ENCODE measurements at places on chromosomes 2 and 18.

DNA sequence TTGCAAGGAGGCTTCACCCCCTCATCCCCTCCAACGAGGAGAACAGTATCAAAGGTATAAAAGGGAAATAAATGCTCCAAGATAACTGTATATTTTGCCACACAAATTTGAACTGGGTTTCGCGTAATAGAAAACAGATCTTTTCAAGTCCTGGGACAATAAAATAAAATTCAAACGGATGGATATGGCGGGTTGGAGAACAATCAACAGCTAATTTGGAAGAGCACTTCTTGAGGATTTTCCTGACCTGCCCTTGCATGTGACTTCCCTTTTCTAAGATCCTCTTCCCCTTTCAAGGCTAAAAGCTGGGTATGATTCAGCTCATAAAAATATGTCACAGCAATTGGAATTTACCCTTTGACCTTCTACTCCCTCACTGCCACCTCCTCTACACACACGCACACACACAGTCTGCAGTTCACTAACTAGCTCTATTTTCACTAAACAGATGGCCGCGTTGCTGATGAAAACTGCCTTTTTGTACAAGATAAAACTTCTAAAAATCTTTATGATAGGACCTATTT is 386.9 kb downstream of the FIGN start:
- DNase-seq = no peak

- no peak for DNase-seq
These were observed 89.7 kb downstream of the TMEM247 start for GRCh38 chr2:46569061-46569560.

- peak; percentile 62 for DNase-seq
These were observed 22.2 kb upstream of the ITSN2 start for GRCh38 chr2:24382363-24383073.

DNA sequence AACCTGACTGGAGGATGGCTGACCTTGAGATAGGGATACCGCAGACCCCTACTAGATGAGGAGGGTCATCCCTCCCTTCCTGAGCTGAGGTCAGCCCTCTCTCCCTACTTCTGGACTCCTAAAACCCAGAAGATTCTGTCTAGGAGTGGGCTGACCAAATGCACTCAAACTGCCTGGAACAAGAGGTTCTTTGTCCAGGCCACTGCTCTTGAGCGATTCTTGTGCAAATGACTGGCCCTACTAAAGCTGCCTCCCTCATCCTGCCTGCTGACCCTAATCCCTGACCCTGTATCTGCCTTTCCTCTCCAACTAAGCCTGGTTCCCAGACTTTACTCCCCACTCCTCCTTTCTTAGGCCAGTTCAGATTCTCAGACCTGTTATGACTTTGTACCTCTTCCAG is 56.2 kb downstream of the EFR3B start:
- no peak for DNase-seq

- DNase-seq = no peak
These were observed 231.5 kb downstream of the LPIN1 start for GRCh38 chr2:11977766-11978524.

GRCh38 chr18:62847081-62847480 is 131.7 kb downstream of the PHLPP1 start:
- no peak for DNase-seq

- DNase-seq = no peak
These were observed 37.9 kb downstream of the DPYSL5 start for GRCh38 chr2:26885651-26886329.

DNA sequence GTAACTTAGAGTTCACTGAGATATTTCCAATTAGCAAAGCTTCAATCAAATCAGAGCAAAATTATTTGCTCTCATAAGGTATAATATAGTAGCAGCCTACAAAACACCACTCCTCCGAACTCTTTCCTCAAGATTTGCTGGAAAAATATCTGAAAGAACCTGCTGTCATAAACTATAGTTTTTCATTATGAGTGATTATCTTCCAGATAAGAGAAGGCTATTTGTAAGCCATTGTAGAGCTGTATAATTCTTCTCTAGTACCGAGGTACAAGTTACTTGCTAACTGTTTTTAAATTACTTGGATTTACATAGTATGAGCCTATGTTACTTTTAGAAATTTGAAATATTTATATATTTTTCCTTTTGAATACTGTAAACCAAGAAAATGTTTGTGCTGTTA is 2.1 kb downstream of the NDC80 start:
- DNase-seq = no peak

- DNase-seq = no peak
These were observed 540.7 kb upstream of the ID2 start for GRCh38 chr2:8141079-8141707.

Data from CD8-positive, alpha-beta memory T cell (primary cell).